ENCODE measurements at places on chromosomes 4 and X.

GRCh38 chr4:121898150-121898549 is 27.9 kb upstream of the BBS7 start:
- no peak for DNase-seq

DNA sequence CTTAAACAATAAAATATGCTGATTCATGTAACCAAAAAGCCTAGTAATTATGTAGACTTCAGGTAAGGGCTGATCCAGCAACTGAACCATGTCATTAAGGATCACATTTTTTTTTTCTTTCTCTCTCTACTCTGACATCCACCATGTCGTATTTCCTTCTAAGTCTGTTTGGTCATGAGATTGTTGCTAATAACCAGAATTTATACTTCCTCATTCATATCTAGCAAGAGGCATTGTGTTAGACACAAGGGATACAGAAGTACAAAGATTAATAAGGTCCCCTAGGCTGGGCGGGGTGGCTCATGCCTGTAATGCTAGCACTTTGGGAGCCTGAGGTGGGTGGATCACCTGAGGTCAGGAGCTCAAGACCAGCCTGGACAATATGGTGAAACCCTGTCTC is 24.1 kb downstream of the PHEX start:
- DNase-seq: no peak

DNA sequence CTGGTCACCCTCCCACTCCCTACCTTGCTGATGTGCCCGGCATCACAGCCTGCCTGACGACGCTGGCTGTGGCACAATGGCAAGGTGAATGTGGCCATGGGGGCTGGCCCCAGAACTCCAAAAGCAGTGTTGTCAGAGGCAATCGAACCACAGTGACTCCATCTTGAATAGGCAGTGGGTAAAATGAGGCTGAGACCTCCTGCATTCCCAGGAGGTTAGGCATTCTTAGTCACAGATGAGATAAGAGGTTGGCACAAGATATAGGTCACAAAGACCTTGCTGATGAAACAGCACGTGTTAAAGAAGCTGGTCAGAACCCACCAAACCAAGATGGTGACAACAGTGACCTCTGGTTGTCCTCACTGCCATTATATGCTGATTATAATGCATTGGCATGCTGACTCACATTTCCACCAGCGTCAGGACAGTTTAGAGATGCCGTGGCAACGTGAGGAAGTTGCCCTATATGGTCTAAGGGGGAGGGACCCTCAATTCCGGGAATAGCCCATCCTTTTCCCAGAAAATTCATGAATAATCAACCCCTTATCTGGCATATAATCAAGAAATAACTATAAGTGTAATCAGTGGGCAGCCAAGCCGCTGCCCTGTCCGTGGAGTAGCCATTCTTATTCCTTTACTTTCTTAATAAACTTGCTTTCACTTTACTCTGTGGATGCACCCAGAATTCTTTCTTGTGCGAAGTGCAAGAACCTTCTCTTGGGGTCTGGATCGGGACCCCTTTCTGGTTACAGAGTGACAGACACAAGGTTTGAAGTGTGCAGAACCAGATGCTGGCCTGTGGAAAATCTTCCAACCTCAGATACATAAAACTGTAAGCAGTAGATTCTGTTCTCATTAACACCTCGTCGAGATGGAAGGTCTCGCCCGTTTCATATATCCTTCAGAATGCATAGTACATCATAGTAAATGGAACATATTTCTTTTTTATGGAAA is 26.8 kb upstream of the CLDN24 start:
- no peak for DNase-seq

DNA sequence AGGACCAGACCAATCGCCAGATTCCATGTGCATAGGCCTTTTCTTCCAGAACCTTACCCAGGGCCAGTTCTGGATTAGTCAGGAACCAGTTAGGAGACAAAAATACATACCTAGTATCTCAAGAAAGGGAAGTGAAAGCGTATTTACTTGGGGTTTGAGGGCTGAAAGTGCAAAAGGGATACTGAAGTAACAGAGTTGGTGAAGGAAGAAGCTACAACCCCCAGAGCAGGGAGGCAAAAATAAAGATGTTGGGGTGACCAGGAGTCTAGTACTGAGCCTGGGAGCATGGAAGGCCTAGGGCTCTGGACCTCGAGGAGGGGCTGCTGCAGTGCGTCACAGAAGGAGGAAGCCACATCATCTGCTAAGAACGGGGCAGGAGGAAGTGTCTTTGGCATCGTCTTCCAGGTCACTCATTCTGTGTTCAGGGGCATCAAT is 38.3 kb downstream of the TKTL1 start:
- DNase-seq: no peak

DNA sequence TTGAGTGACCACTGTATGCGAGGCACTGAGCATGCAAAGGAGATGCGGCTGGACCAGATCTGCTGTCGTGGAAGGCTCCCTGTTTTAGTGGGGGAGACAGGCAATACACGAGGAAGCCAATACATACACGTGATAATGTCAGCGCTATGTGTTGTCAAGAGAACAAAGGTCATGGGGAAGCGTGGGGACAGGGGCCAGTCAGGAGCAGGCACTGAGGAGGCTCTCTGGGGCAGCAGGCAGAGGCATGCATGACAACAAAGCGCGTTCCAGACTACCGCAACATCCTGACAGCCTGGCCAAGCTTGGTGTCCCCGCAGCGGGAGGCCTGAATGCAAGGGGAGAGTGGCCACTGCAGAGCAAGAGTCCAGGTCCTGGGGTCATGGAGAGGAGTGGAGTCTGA is 61.9 kb downstream of the DCTD start:
- DNase-seq: no peak

- DNase-seq: no peak
Observed at GRCh38 chr4:60128888-60129287, 1071.2 kb upstream of the ADGRL3 start.

DNA sequence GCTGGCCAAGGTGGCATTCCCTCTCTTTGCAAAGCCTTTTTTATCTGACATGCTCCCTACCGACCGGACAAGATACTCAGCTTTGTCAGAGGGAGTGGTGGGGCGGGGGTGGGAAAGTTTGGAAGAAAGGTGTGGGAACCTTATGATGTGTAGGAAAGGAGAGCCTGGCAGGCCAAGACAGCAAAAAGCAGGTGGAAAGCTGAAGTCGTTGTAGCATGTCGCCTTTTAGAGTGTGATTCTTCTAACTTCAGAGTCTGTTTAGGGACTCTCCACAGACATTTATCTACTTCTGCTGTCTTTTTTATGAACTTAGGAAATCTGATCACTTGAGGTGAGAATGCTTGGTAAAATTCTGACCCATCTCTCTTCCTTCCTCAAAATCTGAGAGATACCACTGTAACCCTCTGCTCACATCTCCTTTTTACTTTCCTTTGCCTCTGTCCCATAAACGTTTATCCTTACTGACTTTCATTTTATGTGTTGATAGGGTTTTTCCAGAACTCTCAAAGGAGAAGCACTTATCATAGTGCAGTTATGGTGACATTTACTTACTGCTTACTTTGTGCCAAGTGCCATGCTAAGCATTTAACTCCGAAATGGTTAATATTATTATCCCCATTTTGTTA is 8.2 kb upstream of the RUFY3 start:
- DNase-seq: no peak

- DNase-seq: peak; percentile 9
Observed at GRCh38 chrX:46649421-46650260, 76.1 kb downstream of the CHST7 start.

GRCh38 chr4:100738196-100739165 is 220.7 kb upstream of the EMCN start:
- DNase-seq: no peak

DNA sequence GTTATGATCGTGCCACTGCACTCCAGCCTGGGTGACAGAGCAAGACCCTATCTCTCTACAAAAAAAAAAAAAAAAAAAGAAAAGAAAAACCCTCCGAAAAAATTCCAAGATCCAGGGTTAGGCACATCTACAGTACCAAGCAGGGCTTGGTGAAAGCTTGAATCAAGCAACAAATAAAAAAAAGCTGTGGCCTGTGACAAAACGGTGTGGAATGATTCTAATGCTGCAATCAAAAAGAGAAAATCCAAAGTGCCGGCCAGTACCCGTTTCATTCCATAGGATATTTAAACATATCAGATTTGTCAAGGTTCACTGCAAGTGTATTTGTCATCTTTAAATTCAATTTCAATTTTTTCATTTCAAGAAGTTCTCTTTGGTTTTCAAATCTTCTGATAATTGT is 20.5 kb downstream of the RWDD4 start:
- no peak for DNase-seq

GRCh38 chr4:152485726-152486276 is 50.1 kb downstream of the FBXW7 start:
- DNase-seq: no peak

DNA sequence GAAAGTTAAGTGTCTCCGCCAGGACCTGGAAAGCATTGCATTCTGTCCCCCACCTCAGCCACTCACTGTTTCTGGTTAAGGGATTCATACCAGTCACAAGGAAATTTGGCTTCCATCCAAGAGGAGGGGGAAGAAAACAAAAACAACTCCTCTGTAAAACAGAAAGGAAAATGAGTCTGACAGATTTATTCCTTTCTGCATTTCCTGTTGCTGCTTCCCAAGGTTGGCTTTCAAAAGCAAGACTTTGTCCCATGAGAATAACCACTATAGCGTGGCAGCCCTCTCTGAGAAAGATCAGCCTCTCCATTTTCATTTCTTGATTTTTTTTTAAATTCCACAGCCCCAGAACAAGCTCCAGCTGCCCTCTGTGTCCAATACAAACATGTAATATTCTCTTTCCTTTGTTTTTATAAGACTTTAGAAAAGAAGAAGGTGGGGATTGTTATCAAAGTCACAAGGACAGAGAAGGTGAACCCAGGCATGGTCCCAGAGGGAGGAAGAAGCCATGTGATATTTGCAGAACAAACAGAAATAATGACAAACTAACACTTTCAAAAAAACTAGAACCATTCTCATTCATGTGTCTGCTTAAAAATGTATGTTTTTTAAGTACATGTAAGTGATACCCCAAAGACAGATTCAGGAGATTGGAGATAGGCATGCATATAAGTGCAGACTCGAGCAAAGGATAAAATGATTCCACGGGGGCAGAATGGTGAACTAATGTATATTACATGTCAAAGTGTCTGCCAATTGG is 90.7 kb upstream of the DCLK2 start:
- no peak for DNase-seq

GRCh38 chrX:65997978-65998717 is 41.7 kb downstream of the VSIG4 start:
- DNase-seq: no peak

GRCh38 chr4:110867251-110867960 is 244.5 kb upstream of the PITX2 start:
- DNase-seq: no peak

GRCh38 chr4:82688091-82688795 is 110.4 kb downstream of the SCD5 start:
- DNase-seq: no peak

DNA sequence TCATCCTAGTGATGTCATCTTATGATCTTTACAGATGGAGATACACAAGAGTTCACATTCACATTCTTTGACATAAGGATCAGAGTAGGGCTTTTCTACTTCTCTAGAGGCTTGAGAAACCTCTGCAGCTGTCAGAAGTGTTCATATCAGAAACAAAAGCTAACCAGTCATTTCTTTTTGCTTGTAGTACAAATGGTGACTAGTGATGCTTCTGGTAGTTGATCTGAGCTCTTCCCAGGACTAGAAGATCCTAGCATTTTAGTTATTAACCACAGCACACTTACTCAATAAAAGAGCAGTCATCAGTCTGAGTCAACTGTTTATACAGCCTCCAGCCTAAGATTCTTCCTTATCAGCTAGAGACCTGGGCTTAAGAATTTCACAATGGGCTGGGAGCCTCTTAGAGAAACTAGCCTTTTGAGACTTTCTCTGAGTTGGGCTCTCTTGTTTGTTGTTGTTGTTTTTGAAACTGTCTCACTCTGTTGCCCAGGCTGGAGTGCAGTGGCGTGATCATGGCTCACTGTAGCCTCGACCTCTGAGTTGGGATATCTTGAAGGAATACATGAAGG is 84.1 kb downstream of the TMEM164 start:
- DNase-seq: no peak

DNA sequence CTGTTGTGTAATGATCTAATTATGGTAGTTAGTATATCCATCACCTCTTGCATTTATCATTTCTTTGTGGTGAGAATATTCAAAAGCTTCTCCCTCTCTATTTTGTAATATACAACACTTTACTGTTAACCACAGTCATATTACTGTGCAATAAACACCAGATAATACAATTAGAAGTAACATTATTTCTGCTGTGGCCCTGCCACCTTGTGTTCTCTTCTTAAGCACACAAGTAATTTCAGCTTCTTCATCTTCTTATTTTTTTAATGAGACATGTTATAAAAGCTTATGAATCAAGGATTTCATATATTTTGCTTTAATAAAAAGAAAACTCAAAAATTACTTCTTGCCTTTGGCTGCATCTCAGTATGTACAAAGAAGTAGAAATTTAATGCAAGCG is 675.2 kb upstream of the INTU start:
- DNase-seq: no peak

DNA sequence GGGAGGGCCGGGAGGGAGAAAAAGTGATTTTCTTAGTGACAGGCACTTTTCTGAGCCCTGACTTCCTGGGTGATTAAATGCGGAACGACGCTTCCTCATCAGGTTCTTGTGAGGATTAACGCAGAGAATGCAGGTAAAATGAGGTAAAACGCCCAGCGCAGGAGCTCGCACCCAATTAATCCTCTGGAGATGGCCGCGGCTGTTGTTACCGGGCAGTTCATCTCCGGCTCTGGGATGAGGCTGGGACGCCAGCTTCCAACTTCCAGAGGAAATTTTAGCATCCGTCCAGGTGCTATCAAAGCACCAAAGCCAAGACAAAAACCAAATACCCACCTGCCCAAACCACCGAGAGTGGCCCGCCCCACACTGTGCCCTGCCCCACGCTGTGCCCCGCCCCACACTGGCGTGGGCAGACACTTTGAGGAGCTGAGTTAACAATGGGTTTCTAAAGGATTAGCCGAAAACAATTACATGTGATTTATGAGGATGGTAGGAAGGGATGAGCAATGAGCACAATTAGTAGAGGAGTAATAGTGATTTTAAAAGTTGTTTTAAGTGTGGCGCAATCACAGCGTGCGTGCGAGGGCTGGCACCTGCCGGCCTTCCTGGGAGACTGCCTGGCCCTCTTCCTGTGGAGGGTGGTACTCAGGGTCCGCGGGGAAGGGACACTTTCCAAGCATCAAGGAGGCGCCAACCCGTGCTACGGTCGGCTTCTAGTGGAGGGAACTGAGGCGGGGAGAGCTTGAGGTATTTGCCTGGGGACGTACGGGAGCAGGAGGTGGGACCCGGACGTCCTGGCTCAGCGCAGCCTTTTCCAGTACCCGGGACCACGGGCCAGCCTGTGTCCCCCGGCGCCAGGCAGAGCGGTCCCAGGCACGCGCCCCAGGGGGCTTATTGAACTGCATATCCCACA is 41.6 kb upstream of the ADRA2C start:
- no peak for DNase-seq

DNA sequence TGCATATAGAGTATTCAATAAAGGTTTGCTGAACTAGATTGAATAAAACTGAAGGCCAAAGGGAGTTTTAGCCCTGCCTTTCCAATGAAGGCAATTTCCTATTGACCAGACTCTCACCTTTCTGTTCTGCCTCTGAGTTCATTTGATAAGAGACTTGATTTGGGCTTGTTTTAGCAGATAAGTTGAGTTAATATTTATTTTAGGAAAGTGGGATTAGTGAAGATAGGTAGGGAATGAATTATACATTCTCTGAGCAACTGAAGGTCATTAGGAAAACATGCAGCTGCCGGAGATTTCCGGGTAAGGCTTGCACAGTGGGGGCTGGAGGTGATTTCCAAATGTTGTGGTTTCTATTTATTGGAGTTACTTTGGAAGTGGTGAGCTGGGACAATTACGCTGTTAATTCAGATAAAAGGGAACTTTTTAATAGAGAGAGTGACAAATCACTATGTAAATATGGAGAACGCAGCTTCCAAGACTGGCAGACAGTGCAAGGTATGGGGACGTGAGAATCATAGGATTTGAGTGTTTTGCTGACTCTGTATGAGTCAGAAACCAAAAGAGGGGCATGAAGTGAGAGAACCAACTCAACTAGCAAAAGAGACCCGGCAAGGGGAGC is 553.6 kb upstream of the BOD1L1 start:
- DNase-seq: no peak
